ENCODE measurements at places on chromosomes 11 and 22.

GRCh38 chr22:47094861-47095330 is 332.4 kb downstream of the TBC1D22A start:
- no peak for DNase-seq

- no peak for DNase-seq
These were observed 17.2 kb downstream of the ARHGEF17 start for GRCh38 chr11:73325036-73325981.

DNA sequence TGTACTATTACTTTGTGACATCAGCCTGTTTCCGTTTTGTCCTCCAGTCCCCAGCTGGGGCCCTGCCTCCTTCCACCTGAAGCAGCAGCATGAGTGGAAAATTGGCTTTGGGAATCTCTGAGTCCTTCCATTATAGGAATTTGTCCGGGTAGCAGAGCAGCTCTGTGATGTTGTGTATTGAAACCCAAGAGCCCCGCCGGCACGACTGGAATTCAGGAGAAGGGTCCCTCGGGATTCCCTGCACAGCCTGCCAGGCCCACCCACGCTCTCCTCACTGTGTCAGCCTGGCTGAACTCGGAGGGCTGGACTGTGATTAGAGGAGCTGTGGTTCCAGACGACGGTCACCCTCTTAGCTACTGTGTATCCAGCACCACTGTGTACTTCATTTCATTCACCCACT is 18.8 kb upstream of the TSPAN18 start:
- no peak for DNase-seq

- DNase-seq: no peak
These were observed 524.1 kb downstream of the METTL15 start for GRCh38 chr11:28632338-28632737.

DNA sequence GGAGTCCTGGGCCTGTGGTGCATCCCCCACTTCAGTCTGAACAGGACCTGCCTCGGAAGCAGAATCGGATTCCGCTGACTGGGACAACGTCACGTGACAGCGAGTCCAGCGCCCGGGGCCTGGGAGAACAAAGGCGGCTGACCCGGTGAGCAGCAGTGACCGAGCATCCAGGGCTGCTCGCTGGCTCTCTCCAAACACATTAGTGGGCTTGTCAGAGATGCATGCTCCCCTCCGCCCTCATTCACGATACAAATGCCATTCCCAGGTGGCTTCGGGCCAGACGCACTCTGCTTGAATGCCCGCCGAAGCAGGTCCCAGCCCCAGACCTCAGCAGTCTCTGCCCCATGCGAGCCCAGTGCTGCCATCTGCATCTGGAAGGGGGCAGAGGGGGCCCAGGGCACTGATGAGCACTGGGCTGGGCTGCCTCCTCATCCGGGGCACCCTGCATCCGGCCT is 91.0 kb downstream of the WNT7B start:
- no peak for DNase-seq

All from nephron progenitor cell (in vitro differentiated cells).